Right ventricle myocardium superior (tissue), 1 donor: ENCODE measurements at places on chromosomes 7 and 10.

- no peak for DNase-seq
Measured at GRCh38 chr7:44460325-44460724, 30.1 kb downstream of the NUDCD3 start.

- no peak for DNase-seq
Measured at GRCh38 chr10:5078547-5079180, 15.6 kb upstream of the AKR1C3 start.

DNA sequence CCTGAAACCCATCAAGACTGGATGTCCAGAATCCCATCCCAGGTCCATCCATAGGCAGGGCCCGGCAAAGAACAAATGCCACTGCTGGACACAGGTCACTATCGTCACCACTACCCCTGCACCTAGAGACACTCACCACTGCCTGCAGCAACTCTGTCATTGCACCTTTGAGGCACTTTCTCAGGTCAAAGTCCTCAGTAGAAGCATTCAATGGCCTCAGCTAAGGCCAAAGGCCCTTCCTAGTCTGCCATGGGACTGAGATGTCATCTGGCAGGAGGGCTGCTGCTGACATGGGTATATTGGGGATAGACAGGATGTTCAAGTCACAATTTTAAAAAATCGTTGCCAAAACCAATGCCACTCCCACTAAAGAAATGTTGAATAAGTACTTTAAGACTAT lies 58.7 kb downstream of the GPAM start:
- no peak for DNase-seq

DNA sequence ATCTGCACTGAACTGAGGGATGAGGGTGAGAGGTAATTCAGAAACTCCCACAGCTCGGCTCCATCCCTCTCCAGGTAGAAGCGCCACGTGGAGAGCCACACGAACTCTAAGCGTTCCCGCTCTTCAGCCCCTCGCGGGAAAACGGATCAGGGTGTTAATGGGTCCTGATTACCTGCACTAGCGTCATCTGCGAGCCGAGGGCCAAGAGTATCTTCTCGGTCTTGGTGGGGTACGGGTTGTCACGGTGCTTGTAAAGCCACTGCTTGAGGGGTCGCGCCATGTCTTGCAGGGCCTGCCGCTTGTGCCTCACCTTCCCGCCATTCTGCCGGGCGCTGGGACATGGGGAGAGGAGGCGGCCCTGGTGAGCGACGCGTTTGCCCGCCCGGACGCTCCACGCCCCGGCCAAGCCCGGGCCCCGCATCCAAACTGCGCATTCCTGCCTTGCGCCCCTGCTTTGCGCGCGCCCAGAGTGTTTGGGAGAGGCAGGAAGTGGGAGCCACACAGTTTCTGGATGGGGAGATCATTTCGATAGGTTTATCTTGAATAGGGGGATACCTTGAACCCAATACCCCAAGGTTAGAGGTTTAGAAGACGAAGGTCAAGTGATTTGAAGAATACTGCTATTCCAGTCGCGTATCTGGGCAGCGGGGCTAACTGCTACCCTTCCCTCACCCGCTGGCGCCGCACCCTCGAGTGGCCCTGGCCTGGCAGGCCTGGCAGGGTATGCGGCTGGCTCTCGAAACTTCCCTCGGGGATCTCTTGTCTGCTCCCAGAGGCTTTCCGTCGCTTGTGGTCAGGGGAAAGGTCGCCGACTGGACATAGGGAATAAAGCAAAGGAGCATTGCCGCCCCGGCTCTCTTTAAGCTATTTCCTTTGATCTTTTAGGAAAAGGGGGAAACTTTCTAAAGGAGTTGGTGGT lies 4.2 kb downstream of the MKX start:
- DNase-seq: peak; percentile 39

DNA sequence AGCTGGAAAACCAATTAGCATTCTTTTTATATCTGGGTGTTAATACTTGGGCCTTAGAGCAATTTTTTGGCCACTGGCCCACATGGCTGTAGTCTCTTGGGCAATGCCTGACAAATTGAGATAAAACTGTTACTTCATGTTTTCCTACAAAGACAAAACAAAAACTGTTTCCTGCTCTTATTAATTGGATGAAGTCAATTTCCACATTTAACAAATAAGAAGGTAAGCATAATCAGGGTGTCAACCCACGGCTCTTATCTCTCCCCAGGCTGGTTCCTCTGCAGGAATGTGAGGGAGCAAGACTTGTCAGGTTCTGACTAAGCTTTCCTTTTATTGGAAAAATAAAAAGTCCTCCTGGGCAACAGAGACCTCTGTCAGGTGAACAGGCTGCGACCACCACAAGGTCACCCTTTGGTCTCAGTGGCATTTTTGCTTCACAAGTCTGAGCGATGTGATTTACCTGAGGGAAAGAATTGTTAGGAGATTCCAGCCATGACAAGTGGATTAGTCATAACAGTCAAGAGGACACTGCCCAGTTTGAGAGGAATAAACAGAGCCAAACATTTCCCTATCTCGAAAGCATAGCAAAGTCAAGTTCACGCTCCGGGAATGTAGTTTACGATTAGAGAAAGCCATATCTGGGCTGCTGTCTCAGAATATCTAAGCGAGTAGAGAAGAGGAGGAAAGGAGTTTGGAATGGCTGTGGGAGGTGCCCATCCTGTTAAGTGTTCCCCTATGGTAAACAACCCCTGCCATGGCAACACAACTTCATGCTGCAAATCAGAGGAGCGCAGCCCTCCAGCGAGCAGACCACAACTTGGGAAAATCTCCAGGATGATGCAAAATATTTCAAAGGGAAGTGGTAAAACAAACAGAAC lies 144.4 kb downstream of the TES start:
- peak; percentile 82 for DNase-seq

- peak; percentile 60 for DNase-seq
Measured at GRCh38 chr7:4739528-4739992, 35.9 kb upstream of the AP5Z1 start.

DNA sequence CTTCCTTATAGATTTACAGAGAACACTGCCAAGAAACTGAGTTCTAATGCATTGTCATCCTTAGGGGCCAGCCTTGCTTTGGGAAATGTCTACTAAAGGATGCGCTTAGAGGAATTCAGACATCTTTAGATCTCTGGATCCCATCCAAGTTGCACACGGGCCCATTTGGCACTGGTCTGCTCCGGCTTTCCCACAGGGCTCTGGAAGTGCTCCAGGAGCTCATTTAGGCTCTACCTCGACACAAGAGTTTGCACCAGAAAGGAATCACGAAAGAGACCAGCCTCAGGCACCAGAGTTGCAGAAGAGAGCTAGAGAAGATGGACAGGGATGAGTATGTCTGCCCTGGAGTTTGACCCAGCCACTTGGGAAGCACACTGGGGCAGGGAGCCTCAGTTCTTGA lies 150.1 kb upstream of the TMEM72 start:
- DNase-seq: no peak

DNA sequence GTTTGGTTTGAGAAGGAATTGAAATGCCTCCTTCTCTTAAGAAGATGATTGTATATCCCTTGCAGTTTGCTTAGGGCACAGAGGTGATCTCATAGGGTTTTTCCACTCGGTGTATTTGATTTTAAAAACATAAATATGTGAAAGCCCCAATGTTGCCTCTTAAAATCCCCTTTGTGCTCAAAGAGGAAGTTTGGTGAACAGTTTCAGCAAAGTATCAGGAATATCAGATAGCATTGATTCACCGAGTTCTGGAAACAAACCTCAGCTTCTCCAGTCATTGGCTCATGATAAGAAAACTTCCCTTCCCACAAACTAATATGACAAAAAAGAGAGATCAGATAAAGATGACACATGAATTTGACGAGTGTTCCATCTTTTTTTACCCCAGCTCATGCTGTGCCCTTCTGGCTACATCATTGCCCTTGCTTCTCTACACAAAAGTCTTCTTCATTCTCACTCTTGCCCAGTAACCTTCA lies 20.1 kb upstream of the SMNDC1 start:
- DNase-seq: no peak

GRCh38 chr7:148773334-148773733 lies 74.6 kb downstream of the CUL1 start:
- no peak for DNase-seq

GRCh38 chr7:26593393-26593792 lies 271.0 kb downstream of the SKAP2 start:
- DNase-seq: peak; percentile 50

- DNase-seq: no peak
Measured at GRCh38 chr10:103761075-103761920, 94.1 kb downstream of the SH3PXD2A start.

- no peak for DNase-seq
Measured at GRCh38 chr10:6721964-6722615, 142.0 kb upstream of the PRKCQ start.

DNA sequence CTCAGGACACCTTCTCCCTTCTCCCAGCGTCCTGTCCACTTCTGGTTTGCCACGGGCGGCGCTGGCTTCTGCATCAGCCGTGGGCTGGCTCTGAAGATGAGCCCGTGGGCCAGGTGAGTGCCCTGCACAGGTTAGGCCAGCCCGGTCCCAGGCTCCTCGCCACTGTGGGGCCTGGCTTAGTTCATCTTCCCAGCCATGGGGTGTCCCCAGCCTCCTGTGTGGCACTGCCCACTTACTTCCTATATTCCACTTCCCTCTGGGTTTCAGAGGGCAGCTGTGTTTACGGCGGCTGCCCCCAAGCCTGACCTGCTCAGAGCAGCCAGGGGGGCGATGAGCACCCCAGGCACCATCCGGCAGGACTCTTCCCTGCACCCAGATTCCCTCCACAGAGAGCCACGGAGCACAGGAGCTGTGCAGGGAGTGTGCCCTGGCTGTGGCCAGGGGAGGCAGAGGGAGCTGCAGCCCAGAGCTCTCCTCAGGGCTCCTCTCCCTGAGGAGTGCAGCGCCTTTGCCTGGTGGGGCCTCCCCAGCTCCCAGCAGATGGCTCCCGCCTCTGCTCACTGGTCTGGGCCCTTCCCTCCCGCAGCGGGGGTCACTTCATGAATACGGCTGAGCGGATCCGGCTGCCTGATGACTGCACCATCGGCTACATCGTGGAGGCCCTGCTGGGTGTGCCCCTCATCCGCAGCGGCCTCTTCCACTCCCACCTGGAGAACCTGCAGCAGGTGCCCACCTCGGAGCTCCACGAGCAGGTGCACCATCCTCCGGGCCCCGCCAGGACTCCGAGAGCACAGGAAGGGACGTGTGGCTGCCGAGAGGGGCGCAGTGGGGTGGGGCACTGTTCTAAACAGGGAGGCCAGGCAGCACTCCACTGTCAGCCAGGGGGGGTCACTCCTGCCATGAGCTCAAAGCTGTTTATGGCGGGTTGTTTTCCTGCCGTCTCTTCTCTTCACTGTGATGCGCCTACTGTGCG lies 6.4 kb downstream of the LFNG start:
- DNase-seq: no peak

GRCh38 chr10:88793712-88794299 lies 8.7 kb upstream of the LIPM start:
- no peak for DNase-seq
